ENCODE measurements at places on chromosomes 5 and 9.

DNA sequence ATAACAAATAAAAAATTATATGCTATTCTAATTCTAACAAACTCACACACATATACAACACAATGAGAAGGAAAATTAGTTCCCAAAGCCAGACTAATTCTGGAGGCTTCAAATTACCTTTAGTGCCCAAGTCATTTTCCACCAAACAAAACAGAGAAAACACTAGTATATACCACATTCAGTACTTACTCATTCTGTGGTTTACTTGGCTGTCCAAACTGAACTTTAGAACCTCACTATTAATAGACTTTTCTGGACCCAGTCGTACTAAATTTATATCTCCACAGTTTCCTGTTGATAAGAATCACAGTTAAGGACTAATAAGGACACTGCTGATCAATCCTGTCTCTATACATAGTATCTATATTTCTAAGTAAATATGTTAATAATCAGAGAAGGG is 66.4 kb downstream of the SETX start:
- no peak for DNase-seq

DNA sequence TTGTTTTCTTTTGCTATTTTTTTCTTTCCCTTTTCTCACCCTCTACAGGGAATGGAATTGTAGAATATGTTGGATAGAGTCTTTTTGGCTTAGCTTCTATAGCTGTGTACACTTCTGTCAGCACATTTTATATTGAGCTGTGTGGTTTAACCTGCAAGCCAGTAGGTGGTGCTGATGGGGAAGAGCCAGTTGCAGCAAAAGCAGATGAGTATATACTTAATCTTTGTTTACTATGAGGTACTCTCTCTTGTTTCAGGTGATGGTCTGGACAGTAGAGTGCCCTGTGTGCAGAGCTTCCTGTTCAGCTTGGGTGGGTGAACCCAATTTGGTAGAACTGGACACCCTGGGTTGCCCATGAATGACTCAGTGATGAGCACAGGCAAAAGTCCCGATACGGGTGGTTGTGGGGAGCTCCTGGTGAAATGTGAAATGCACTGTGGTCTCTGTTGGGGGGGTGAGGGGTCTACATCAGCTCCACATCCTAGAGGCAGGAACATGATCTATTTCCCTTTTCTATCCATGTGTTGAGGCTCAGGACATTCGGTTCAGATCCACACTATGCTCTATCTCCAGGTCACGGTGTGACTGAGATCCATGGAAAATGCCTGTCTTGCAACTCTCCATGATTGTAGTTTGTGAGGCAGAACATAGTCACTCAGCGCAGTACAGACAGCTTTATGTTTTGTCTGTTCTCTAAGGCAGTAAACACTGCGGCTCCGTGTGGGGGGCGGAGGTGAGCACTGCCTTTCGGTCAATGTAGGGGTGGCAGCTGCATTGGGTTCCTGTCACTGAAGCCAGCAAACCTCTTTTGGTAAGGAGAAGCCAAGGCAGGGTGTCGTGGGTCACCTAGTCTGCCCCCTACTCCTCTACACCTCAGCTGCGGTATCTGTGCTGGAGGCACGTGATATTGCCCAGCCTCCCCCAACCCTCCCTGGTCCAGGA is 353.2 kb downstream of the PRR16 start:
- DNase-seq = no peak

GRCh38 chr5:83513491-83513890 is 41.9 kb downstream of the VCAN start:
- DNase-seq = no peak

- DNase-seq = no peak
Measured at GRCh38 chr9:12930906-12931305, 156.1 kb downstream of the LURAP1L start.

- no peak for DNase-seq
Measured at GRCh38 chr9:70044490-70045307, 1.1 kb downstream of the MAMDC2 start.

DNA sequence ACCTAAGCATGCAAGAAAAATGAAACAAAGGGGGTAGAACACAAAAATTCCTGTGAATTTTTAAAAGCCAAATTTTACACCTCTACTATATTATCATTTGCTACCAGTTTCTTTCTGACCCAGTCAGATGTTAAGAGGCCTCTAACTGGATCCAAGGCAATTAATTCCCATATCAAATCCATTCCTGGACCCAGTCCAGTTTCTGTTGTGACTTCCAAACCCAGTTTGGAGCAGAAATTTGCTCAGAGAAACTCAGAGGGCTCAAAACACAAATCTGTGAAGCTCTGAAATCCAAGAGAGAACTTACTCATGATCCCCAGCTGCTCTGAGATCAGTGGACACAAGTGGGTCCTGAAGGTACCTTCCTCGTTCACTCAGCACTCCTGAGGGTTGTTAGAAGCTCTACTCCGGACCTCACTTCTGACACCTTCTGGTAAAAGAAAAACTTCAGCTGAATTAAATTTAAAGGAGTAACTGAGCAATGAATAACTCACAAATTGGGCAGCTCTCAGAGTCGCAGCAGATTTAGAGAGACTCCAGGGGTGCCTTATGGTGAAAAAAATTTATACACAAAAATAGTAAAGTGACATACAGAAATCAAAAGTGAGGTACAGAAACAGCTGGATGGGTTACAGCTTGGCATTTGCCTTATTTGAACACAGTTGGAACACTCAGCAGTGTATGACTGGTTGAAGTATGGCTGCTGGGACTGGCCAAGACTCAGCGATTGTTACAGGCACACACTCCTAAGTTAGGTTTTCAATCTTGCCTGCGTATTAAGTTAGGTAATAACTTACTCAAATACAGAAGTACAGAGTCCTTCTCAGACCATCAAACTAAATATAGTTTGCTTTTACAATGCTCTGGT is 32.4 kb downstream of the INSL4 start:
- no peak for DNase-seq

DNA sequence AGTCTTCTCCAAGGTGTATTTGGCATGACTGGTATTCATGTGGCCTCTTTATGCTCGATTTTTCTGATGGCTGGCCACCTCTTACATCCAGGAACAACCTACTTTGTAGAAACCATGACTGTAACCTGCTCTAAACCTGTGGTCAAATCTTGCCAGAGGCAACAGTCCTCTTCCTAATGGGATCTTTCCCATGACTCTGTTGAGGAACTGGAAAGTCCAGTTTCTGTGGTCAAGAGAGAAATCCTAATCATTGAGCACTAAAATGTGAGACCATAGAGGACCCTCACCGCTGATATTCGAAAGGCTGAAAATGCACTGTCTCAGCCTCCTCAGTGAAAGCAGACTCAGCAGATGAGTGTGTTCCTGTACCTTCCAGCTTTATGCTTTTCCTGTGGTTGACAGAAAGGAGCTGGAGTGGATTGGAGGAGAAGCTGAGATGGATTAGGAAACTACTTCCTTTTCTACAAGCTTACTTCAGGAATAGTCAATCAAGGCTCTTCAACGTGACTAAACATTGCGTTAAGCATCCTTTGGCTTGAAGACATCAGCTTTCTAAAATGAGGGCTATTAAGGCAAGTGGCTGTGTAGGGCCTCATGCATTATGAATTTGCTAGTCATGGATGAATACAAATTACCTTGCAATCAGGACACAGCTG is 69.7 kb upstream of the DAPK1 start:
- no peak for DNase-seq

DNA sequence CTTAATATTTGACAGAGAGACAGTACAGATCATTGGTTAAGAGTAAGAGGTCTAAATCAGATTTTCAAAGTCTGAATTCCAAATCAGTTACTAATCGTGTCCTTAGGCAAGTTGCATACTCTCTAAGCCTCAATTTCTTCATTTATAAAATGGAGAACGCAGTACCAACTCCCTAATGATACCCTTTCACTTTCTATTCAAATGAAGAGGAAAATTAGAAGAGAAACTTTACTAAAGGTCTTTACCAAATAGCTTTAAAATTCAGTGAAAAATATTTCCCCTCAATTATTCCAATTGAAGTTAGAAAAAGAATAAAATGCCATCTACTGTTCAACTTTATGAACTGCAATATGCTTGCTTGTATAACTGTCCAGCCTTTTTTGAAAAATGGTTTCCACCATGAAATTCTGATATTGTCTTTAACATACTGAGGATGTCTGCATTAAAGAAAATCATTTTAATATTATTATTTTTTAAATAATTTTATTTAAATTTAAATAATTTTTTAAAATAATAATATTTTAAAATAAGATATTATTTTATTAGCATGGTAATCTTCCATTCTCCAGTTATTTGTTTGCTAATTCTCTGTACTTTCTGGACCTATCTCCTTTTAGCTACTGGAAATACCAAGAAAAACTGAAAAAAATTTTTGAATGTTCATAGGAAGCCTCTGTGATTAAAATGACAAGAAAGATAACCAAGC is 36.0 kb downstream of the POC5 start:
- DNase-seq = peak; percentile 29

DNA sequence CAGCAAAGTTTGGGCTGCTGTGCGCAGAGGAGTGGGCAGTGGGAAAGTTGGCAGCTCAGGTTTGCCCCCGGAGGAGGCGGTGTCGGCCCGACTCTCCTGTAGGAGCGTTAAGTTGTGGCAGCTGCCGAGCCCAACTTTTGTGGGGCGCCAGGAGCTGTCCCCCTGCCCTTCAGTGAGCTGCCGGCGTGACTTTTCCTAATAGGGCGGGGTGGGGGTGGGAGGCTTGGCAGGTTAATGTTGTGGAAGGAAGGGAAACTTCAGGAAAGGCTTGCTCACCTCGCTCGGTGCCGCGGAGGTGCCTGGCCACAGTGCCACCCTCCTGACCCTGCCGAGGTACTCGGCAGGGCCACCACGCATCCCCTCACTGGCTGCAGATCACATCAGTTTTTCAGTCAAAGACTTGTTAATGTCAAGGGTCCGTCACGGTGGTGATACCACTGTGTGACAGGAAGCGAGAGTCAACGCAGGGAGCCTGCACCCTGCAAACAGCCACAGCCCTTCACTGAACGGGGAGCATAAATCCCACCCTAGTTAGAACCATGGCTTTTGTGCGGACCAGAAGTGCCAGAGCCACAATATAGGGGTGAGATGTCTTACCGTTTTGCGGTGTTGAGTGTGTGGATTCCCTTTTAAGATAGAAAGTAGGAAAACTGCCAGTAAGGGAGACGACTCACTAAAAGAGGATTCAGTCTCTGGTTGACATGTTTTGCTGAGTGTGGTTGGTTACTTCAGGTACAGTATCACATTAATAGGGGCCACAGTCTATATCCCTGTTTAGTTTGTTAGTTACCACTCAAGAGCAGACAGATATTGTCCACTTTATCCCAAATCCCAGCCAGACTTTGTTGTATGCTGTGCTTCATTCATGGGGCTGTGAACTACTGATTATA is 796 bp downstream of the LNPEP start:
- DNase-seq = no peak

DNA sequence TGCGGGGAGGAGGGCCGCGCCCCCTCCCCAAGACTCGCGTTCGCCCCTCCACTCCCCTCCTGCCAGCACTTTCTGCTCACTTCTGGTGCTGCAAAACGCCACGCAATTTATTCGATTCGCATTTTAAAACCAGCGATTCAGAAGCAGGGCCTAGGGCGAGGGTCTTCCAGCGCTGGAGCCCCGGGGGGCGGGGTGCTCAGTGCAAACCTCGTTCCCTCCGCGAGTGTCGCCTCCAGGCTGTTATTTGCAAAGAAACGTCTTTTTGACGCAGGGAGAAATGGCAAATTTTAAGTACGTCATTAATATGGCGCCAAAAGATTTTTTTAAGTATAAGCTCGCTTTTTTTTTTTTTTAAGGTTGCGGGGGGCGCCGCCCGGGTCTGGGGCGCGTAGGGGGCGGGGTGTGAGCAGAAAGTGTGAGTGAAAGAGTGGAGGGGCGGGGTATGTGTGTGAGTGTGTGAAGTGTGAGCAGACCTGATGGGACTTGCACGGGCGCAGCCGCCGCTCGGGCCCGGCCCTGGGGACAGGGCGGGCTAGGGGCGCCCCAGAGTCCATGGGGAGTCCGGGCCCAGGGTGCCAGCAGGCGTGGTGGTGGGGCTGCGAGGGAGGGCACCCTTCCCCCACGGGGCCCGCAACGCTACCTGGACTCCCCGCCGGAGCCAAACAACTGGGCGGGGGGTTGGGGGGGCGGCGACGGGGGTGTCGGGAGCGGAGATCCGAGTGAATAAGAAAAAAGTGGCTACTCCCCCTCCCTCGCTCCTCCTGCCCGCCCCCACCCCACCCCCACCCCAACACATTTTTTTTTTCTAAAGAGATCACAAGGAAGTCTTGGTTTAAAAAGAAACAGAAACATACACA is at the start of gene JADE2:
Gene JADE2, plus strand, starts transcription at position 845 of the 857 bp plus-strand sequence. CDS start 10,188 bp downstream, outside the sequence.
- DNase-seq = no peak

DNA sequence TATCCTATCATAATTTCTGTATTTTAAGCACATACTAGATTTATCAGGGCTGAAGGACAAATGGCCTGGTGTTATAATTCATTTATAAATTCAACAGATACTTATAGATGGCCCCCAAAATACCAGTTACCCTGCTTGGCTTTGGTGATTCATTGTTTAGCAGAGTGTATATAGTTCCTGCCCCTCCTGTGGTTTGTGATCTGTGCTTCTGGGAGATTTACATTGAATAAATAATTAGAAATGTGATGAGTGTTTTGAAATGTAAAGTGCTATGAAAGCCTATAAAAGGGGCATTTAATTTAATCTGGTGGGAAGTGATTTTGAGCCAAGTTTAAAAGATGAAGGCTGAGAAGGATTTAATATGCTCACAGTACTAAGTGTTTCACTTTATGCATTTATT is 36.7 kb upstream of the ZCCHC7 start:
- no peak for DNase-seq

- DNase-seq = no peak
Measured at GRCh38 chr9:82582693-82583092, 480.2 kb downstream of the RASEF start.

DNA sequence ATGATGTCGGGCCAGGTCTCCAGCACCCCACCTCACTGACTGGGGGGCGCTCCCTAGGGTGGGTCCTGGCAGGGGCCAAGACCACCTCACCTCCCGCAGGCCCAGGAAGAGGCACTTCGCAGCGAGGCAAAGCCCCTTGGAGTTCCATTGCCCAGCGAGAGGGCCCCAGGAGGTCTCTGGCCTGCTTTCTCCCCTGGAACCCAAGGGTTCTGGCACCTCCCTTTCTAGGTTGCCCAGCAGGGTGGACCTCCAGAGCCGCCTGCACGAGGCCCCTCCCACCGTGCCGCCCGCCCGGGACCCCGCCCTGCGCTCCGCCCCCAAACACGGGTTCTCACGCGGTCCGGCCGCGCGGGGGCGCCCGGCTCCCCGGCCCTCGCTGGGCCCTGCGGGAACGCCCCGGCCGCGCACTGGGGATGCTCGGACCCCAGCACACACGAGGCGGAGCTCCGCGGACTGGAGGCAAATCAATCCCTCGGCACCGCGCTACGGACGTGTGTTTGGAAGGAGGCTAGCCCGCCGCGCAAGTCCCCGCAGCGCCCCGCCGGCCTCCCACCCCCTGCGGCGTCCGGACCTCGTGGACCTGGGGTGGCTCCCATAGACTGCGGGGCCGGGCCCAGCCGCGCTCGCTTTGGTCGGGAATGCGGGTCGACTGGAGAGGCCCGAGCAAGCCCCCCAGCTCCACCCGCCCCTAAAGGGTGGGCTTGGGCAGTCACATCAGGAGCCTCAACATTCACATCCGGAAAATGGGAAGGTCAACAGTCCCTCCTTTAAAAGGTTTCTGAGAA is 99.5 kb upstream of the LMX1B start:
- no peak for DNase-seq

Data from left renal pelvis (tissue), 4 donors.